NCI-H510A treated with DMSO at 0.1 percent for 48 hours (cell line): ENCODE measurements at places on chromosomes 7 and 10.

DNA sequence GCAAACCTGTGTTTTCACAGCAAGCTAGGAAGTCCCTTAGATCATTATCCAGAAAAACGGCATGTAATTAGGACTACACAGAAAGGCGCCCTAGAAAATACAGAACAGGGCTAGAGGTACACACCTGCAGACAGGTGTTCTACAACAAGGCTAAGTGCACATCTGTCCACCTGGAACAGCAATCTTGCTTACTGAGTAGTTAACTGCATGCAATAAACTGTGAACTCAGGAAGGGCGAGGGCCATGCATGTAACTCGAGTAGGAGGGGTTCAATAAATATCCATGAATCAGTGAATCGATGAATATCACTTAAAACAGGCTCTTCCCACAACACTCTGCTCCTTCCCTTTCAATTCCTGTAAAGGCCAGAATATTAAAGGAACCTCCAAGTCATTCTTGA lies 22.0 kb downstream of the FAM171A1 start:
- peak; percentile 17 for DNase-seq

- DNase-seq: no peak
Measured at GRCh38 chr7:6273917-6274630, 1.6 kb upstream of the CYTH3 start.

DNA sequence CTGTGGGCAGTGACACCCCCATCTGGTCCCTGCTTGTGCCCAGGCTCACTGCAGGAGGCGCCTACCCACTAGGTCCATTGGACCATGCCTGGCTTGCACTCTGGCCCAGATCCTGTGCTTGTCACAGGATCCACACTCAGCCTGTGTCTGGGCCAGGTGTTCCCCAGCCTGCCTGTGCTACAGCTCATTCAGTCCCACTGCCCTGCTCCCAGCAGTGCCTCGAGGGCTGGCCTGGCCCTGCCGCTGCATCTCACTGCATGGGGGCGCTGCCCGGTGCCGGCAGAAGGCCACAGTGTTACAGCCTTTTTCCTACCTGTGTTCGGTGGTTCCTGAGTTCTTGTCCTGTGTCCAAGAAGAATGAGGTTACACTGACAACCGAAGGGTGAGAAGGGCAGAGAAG lies 21.3 kb downstream of the SDHAF3 start:
- DNase-seq: no peak

GRCh38 chr10:110103921-110104461 lies 96.2 kb downstream of the ADD3 start:
- DNase-seq: no peak

- no peak for DNase-seq
Measured at GRCh38 chr10:70820976-70821750, 5.4 kb downstream of the SGPL1 start.

GRCh38 chr7:107118109-107118900 lies 50.5 kb upstream of the HBP1 start:
- no peak for DNase-seq

DNA sequence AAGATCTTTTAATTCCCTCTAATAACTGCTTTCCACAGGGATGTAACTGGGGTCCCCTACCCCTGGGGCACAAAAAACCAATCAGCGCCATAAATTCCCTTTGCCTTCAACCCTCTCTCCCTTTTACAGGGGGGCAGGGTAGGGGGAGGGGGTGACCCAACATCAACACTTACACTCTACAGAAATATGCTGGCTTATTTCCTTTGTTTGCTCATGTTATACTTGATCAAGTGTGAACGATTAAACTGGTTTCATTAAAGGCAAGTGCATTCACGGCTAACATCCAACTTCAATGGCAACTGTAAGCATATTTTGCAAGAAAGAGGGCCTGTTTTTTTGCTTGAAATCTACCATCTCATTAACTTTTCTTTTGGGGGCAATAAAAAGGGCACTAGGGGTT lies 2.9 kb downstream of the CTBP2 start:
- DNase-seq: peak; percentile 67

DNA sequence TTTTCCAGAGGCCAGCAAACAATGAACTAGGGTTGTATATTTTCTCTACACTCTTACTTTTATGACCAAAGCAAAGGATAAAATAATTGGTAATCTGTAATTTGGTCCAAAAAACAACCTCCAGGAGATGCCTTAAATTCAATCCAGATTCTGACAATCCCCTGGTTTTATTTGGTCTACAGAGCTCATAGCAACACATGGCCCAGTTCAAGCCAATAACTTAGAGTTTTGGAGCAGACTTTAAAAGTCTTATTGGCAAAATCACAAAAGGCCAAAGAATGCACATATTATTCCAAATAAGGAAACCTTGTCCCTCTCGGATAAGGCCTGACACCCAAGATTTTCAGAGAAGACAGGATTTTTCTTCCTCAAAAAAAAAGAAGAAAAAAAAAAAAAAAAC lies 51.9 kb downstream of the SORBS1 start:
- no peak for DNase-seq

GRCh38 chr7:72234086-72234485 lies 178.1 kb downstream of the CALN1 start:
- no peak for DNase-seq

- no peak for DNase-seq
Measured at GRCh38 chr7:130822642-130823041, 88.6 kb upstream of the KLF14 start.

DNA sequence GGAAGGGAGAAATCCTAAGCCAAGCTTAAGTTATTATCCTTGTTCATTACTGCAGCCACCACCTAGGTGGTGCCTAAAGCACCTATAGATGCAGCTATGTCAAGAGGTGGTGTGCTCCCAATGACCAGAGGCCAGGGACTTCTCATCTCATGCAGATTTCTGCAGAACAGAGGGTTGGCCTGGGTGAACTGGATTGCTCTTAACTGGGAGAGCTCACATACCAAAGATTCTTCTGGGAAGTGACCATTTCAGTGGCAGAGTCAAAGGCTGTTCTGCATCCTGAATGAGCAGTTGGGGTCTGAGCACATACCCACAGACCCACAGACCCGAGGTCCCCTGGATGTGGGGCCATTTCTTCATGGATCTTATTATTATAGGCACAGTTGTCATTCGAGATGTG lies 2.1 kb upstream of the CRHR2 start:
- DNase-seq: no peak

- DNase-seq: no peak
Measured at GRCh38 chr10:126422567-126422966, 34.3 kb upstream of the ADAM12 start.

GRCh38 chr10:127276794-127277462 lies 80.5 kb upstream of the INSYN2A start:
- DNase-seq: peak; percentile 21

DNA sequence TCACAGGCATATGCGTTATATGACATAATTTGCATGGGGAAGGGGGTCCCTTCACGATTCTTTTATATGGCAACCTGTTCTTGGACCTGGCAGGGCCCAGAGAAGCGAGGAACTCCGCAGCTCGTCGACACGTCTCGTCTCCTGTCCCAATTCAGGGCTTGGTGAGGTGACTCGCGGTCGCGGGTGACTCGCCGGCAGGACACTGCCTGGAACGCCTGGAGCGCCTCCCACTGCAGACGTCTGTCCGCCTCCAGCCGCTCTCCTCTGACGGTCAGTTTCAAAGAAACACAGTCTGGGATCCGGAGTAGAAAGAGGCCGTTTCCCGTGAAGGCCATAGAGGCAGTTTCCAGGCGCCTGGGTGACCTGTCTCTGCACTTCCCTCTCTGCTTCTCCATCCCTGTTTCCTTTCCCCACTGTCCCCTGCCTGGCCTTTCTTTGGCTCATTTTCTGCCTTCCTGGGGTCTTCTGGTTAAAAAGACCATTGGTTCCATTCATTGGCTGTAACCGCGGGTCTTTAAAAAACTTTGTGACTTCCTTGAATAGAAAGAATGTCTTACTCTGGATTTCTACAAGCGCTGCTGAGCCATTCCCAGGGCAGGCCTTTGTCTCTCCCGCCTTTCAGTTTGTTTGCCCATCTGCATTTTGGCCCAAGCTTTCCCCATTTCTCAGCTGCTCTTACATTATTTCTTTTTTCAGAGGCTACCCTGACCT lies 1.2 kb downstream of the UPP1 start:
- DNase-seq: no peak

DNA sequence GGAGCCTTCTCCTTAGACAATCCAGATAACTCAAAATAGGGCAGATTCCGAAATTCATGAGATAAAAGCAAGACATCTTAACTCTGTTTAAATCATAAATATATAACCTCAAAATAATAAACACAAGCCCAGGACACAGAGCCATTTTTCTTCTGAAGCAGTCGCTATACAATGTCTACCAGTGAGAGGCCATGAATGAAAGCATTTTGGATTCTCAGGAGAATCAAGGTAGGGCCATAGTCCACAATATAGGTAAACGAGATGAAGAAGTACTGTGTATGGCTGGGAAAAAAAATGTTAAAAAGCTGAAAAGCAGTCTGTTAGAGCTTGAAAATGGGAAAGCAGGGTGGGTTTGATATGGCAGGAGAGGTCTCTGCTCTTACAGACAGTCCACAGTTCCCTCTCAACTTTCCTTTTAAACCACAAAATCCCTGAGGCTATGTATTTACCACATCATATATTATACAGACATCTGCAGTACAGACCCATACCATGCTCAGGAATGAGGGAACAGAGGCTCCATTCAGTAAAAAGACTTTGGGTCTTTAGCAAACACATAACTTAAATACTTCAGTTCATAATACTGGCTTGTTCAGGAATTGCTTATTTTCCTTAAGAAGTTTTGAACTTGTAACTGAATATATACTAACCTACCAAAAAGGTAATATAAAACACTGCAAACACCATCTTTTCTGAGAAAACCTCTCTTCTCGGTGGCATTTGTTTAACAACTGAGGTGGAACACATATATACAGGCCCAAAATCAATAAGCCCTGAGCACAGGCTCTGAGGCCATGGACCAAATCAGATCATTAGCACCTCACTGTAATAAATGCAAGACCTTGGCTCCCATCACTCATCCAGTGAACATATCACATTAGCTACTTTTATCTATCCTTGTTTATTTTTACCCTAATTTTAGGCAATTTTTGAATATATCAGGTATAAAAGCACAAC lies 109.3 kb downstream of the SORBS1 start:
- no peak for DNase-seq

DNA sequence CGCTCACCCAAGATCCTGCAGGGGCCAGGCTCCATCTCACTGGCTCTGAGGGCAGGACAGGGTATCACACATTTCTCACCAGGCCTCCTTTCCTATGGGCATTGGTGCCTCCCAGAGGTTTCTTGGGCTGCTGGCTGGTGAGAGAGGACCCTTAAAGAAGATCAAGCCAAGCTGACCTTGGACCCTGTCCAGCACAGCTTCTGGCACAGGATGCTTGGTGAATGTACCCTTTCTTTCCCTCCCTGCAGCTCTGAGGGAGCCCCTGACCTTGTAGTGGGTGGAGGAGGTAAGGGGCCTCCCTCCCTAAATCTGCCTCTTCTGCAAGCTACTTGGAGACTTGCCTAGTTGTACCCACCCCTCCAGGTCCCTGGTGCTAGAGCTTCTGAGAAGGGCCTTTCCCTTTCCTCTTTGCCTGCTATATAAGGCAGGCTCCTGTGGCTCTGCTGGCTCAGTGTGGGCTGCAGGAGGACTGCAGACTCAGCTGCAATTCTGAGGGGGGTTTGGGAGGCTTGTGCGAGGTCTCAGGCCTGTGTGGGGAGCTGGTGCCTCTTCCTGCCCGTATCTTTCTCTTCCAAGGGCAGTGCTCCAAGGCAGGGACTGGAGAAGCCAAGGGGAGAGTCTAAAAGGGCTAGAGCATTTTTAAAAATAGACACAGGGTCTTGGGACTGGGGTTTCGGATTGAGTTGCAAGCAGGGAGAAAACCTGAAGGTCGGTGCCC lies 11.7 kb upstream of the TRIM8 start:
- no peak for DNase-seq

- DNase-seq: peak; percentile 67
Measured at GRCh38 chr10:613271-614138, 76.0 kb downstream of the DIP2C start.

DNA sequence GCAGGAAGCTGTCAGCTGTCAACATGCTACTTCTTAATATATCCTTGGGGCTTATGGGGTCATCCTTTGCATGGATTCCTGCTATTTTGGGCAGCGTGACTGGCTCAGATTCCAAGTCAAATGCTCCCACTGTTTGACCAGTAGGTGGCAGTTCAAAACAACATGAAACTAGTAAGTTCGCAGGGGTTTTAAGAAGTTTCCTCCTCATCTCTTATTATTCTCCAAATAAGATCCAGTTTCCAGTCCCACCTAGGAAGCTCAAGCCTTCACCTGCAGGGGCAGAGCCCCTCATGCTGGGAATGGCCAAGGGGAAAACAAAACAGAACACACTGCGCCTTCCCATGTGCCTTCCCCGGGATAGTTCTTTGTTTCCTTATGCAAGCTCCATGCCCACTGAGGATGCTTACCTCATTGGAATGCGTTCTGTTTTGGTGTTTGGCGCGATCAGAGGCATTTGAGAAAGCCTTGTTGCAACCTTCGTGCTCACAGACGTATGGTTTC lies 259.8 kb downstream of the GLI3 start:
- DNase-seq: no peak

- no peak for DNase-seq
Measured at GRCh38 chr7:142867398-142868187, 12.7 kb downstream of the EPHB6 start.

- peak; percentile 76 for DNase-seq
Measured at GRCh38 chr7:38105874-38106483, 72.1 kb upstream of the STARD3NL start.

GRCh38 chr7:24108906-24109376 lies 175.0 kb upstream of the NPY start:
- no peak for DNase-seq

DNA sequence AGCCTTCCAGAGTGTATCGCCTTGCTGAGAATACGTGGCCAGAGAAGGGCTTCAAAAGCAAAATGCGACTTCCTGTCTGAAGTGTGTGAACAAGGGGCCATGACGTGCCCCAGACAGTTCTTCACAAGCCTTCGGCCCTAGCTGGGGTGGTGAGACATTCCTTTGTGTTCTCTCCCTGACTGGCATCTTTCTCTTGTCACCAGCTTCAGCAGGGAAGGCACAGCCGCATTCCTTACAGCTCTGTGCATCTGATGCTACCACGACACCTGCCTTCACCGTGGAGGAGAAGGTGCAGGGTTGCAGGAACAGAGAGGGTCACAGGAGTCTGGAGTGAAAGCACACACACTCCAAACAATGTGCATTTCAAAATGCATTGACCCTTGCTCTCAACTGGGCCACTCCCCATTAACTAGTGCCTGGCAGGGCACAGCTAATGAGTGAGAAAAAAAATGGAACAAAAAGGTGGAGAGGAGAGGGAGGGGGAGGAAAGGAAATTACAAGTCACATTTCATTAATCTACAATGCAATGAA lies 93.4 kb downstream of the GPR26 start:
- DNase-seq: peak; percentile 38

DNA sequence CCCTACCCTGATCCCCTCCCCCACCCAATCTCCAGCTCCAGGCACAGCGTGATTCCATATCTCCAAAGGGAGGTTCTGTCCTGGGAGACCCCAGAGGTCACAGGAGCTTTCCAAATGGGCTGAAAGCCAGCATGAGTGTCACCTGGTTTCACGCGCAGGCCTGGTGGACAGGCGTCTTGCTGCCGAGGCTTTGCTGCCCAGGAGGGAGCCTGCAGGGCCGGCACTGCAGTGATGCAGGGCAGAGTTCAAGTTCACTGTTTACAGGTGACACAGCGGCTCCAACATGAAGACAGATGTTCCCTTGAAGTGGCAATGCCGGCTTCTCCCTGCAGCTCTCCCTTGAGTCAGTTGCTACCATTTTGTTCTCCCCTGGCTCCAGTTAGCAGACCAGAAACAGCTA lies 104.3 kb downstream of the TCERG1L start:
- DNase-seq: no peak

- no peak for DNase-seq
Measured at GRCh38 chr10:30154561-30154960, 95.2 kb upstream of the JCAD start.
